Stimulated activated CD4-positive, alpha-beta T cell treated with anti-CD3 and anti-CD28 coated beads, Interleukin-1b, Interleukin-23, amount 100 ng/mL, for 1 hour (primary cell): ENCODE measurements at places on chromosomes 1 and 21.

- DNase-seq: no peak
Measured at GRCh38 chr1:47662068-47662467, 224.2 kb downstream of the FOXD2 start.

DNA sequence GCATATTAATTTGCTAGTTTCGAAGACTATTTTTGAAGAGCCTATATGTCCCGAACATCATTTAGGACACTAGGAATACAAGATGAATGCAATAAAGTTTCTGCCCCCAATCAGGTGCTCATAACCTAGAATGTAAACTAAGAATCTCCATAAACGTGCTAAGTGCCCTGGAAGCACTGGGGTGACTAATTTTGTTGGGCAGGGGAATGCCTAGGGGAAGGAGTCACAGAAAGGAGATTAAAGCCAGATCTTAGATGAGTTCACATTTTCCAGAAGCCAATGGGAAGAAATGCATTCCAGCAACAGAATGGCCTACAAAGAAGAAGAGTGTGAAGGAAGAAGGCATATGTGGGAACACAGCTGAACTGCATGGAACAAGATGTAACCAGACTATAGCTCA, 19.5 kb downstream of the SCYL3 start:
- DNase-seq: no peak

DNA sequence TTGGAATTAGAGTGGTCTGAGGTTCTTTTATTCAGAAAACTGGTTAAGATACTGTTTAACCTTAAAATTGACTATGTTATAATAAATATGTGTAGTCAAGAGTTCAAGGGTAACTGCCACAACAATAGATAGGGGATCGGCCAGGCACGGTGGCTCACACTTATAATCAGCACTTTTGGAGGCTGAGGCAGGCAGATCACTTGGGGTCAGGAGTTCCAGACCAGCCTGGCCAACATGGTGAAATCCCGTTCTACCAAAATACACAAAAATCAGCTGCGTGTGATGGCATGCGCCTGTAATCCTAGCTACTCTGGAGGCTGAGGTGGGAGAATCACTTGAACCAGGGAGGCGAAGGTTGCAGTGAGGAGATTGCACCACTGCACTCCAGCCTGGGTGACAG, 39.5 kb downstream of the PDC start:
- no peak for DNase-seq

DNA sequence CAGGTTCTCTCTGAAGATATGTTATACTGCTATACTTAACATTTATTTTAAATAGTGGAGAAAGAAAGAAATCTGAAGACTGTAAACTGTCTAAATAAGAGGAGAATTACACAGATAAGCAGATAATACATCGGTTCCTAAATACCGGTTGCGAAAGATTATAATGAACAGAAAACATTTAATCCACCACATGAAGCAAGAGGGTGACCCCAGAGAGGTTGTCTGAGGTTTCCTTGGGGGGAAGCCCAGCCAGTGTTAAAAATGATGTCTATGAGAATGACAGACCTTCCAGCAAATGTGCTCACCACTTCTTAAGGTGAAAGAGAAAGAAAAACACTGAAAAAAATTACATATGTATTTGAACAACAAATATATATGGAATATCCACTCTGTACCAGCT, 356.4 kb upstream of the KAZN start:
- no peak for DNase-seq

DNA sequence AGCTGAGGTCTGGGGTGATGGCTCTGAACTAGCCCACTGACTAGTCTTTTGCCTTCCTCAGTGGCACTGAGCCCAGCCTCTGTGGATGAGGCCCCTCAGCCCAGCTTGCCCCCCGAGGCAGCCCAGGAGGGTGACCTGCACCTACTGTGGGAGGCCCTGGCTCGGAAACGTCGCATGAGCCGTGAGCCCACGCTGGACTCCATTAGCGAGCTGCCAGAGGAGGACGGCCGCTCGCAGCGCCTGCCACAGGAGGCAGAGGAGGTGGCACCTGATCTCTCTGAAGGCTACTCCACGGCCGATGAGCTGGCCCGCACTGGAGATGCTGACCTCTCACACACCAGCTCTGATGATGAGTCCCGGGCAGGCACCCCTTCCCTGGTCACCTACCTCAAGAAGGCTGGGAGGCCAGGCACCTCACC, 87.8 kb downstream of the TRIM11 start:
- DNase-seq: no peak

GRCh38 chr1:44733365-44733764, 2.4 kb upstream of the RNU5D-1 start:
- DNase-seq: no peak

- DNase-seq: no peak
Measured at GRCh38 chr1:23224739-23225648, 7.7 kb upstream of the HTR1D start.

GRCh38 chr1:186828611-186829454, at the start of gene PLA2G4A:
Gene PLA2G4A, plus strand, starts transcription at chr1:186828949. Its CDS starts 25,406 bp downstream, at chr1:186854355.
- DNase-seq: no peak

- no peak for DNase-seq
Measured at GRCh38 chr1:54117815-54118563, 34.8 kb downstream of the CDCP2 start.

GRCh38 chr1:227218870-227219573, 99.3 kb downstream of the CDC42BPA start:
- no peak for DNase-seq

DNA sequence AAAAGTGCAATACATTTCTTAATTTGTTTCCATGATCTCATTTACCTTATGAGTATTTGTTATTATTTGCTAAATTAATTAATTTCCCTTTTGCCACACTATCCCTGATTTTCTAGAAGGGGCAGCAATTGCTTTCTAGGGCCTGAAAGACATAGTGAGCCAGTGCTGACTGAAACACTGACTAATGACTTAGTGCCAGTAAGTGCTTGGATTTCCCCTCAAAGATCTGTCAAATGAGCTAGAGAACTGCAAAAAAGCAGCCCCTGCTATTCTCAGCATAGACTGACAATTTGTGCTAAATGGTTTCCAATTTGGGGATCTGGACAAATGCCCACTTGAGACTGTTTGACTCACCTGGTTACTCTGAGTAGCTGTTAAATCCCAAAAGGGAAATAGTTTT, 35.6 kb upstream of the USH2A start:
- no peak for DNase-seq
